NCI-H526 (cell line): ENCODE measurements at places on chromosomes 4 and X.

GRCh38 chrX:110803506-110803905 lies 7.9 kb upstream of the CHRDL1 start:
- DNase-seq: no peak

- no peak for DNase-seq
Observed at GRCh38 chrX:149497626-149498025, 7.5 kb downstream of the IDS start.

DNA sequence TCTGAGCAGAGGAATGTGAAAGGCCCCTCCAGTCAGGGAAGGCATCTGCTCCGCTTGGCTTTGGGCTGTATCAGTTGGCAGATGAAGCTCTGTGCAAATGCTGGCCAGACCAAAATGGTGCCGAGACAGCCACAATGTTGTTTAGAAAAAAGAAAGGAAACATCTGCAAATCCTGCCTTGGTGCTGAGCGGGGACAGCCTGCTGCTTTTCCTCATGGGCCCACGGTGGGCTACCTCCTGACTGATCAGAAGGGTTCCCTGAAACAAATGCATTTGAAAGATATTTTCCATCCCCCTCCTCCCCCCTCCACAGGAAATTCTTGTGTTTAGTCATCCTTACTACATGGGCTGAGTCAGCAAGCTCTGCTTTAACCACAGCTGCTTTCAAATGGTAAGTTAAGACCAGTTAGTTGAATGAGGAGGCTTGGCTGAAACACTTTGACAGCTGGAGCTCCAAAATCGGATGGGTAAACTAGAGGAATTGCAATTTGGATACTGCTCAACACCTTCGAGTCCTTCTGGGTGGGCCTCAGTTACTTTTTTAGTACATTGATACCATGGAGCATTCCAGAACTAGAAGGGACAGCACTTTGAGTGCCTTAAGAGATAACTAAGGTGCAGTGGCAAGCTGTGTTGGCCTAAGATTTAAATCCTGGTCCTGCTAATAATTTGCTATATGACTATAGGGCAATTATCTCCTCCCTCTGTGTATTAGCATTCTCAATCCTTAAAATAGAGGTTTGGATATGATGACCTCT lies 36.0 kb downstream of the PLAC1 start:
- DNase-seq: no peak

GRCh38 chrX:150192816-150193215 lies 170.3 kb upstream of the MAMLD1 start:
- DNase-seq: no peak

DNA sequence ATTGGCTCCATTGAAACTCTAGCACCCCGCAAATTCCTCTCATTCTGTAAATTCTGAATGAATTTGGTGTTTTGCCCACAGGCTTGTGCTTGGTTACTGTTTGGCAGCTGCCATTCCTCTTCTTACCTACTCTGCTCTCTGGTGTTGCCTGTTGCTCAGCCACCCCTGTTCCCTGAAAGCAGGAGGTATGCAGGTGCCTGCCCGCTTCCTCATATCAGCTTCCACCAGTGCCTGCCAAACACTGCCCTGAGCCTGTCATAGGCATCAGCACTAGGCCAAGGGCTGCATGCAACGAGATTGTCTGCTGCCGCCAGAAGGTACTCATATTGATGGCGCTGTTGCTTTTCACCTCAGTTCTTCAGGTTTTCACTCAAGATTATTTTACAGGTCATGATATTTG lies 978.1 kb downstream of the C4orf33 start:
- DNase-seq: no peak

DNA sequence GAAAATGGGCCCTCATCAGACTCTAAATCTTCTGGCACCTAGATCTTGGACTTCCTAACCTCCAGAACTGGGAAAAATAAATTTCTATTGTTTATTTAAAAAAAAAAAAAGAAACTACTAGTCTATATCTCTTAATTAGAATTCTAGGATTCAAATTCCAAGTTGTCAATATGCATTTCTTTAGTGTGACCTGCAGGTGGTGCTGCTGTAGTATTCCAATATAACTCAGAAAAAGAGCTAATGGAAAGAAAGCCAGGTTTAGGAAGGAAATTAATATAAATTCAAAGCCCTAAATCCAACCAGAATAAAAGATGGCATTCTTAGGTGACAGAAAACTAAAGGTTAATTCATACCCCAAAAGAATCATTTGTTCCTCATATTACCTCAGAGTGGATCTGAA lies 80.0 kb upstream of the NALF2 start:
- DNase-seq: peak; percentile 15

GRCh38 chr4:184193556-184194525 lies 23.8 kb downstream of the ENPP6 start:
- DNase-seq: peak; percentile 45

DNA sequence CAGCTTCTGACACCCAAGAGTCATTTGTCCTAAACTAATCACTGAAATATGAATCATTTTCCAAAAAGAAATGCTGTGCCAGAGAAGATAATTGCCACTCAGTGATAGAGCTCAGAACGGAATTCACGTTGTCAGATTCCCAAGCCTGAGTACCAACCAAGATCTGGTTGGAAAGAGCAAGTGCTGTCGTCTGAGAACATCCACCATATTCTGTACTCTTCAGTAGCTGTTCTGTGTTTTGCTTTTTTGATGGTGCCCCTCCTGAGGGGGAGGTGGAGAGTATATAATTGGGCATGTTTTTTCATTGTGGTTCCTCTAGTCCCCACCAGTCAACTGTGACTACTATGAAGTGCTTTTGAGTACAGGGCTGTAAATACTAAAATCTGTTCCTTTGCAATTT lies 13.2 kb downstream of the RUFY3 start:
- DNase-seq: no peak

DNA sequence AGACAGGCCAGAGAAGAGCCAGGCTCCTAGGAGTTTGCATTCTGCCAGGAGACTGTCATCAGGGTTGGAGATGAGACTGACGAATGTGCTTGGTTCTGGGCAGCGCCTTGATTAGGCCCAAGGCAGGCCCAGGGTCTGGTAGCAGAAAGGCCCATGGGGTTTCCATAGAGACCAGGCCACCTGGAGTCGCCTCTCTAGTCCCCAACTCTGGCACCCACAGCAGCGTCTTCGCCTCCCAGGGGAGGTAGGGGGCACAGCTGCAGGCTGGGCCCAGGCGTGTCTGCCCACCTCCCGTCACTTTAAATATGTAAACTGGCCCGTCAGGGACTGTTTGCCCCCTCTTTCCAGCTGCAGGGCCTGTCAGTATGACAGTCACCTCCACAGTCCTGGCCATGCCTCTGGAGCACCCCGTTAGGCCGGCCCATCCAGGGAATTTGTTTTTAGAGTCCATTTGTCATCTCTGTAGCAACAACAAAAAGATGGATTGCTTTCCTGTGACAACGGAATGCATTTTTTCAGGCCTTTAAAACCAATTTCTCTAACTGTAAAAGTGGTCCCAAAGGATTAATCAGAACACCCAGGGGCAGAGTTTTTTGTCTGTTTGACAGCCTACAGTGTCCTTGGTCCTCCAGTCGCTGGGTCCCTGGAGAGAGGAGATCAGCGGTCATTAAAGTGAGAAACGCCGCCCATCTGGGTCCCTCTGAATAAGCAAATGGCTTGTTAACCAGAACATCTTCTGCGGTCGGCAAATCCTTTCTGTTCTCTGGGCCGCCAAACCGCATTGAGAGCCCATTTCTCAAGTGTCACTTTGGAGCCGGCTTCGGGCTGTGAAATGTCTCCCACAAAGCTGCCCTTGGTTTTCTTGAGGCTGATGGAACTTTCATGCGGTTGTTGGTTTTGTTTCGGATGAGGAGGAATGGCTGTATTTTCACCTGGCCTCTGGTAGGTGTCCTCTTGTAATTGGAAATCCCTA lies 153.0 kb upstream of the PSAPL1 start:
- no peak for DNase-seq

DNA sequence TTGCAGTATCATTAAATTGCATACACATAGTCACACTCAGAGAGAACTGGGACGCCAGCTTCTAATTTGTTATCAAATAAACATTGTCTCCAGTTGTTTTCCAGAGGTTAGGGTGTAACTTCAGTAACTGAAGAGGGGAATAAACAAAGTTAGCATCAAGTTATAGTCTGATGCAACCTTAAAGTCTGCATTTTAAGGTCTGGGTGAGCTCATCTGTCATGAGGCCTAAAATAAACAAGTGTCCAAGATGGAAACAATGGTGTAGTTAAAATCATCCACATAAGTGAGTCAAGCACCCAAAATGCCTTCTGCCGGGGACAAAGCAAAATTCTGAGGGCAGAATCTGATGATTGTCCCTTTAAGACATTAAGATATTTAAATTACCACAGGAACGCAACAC lies 70.3 kb upstream of the EMCN start:
- DNase-seq: no peak

- no peak for DNase-seq
Observed at GRCh38 chr4:24330172-24330571, 254.2 kb downstream of the DHX15 start.

- DNase-seq: no peak
Observed at GRCh38 chrX:18793601-18794089, 86.2 kb downstream of the PPEF1 start.

DNA sequence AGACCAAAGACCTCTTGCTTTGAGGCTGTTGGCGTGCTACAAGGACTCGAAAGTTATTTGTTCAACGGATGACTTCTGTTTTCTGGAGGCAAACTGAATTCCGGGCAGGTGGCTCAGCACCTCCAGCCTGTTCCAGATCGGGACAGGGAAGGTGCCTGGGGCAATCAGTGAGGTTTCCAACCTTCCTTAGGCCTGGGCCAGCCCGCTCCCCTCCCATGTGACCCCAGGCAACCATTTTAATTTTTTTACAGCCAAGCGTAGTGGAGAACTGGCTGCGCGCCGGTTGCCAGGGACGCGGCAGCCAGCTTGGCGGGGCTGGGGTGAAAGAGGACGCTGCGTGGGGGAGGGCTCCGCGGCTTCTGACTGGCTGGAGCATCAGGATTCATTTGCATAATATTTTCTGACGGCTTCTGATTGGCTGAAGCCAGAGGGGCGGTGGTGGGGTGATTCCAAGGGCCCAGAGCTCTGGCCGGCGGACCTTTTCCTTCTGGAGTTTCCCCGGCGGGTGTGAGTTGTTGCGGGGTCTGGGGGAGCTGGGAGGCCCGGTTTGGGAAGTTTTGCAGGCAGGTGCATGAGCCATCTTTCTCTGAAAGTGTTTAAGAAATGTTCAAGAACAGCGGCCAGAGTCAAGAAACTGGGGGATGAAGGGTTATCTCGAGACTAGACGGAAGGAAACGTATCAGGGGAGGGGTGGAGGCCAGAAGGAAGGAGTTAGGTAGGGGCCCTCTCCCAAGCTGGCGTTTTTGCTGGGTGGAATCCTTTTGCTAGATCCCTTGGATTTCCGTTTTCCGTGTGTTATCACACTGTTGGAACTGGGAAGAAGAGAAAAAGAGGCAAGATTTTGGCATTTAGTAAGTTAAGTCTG lies at the start of gene MID1IP1:
Gene MID1IP1, plus strand, starts transcription at position 479 of the 865 bp plus-strand sequence. CDS start 3,488 bp downstream, outside the sequence.
- peak; percentile 91 for DNase-seq

GRCh38 chrX:1170243-1170642 lies 42.2 kb downstream of the CRLF2 start:
- DNase-seq: no peak

DNA sequence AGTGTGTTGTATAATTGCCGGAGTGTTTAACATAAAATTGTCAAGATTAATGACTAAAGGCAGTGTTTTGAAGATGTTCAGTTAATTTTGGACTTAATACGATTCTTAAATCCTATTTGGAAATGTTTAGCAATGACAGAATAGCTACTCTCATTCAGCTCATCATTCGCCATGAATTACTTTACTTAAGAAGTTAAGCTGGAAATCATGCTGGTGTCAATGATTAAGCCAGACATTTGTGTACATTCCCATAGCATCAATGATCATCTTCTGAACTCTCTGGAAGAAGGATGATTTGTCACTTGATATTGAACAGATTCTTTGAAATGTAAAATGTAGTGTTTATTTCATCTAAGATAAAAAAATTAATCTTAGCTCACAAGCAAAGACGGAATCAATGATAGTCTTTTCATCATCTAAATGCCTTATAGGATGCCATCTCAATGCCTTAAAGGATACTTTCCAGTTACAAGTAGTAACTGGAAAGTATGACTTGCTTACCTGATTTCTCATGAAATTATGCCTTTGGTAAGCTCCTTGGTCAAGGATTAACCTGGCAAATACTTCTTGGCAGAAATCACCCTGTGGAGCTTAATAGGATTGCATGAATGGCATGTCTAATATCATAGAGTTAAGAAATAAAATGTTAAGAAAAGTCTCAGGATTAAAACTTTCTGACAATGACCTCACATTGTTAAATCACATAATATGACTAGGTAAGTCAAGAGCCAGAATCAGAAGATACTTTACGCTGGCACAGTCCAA lies 515.5 kb upstream of the AGA start:
- DNase-seq: no peak

DNA sequence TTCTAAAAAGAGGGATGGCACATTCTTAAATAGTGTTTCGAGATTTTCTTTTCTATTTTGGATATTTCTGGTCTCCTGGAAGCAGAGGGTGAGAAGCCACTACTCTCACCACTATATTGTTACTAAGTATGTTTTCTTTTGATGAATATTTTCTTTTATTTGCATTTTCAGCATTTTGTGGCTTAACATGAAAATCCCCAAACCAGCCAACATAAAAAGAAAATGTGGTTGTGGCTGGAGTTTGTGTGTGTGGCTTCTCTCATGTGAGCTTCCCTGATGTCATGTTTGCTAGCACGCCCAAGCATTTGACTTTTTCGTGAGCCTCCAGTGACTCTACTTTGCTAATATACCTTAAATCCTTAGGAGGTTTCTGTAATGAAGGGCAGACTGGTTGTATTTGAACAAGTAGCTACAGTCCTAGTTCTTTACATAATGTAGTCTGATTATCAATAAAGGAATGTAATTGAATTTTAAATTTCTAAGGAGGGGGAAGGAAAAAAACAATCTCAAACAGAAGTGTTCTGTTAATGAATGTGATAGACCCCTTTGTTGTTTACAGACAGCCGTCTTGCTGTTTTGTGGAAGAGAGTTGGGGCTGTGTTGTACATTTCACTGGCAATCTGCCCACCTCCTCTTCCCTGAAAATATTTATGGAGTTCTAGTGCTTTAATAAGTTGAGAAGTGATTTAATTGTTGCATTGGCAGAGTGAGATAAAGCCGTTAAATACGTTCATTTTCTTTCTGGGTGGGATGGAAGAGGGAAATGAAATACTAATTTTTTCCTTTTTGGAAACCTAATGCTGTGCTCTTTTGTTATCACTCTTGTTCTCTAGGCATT lies 114.6 kb downstream of the ARHGAP10 start:
- no peak for DNase-seq

DNA sequence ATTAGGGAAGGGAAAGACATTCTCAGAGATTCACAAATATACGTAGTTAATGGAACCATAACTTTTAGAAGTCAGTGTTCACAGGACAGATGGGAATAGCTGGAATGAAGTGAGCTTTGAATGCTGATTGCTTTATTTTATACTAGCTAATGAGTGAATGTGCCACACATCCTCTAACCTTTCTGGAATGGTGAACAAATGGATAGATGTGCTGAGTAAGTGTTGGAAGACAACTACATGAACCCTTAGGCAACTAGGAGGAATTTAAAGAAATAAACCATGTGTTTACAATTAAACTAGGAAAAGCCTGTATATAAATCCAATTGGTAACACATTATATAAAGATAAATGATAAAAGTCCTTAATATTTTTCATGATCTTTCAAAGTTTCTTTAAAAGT lies 91.6 kb upstream of the LIMCH1 start:
- DNase-seq: no peak
